ENCODE measurements at places on chromosomes 6 and 20. TPM values are rescaled to one million over a fixed set of nuclear protein-coding genes. Genes with fewer than 3 reads are reported as not detected.

DNA sequence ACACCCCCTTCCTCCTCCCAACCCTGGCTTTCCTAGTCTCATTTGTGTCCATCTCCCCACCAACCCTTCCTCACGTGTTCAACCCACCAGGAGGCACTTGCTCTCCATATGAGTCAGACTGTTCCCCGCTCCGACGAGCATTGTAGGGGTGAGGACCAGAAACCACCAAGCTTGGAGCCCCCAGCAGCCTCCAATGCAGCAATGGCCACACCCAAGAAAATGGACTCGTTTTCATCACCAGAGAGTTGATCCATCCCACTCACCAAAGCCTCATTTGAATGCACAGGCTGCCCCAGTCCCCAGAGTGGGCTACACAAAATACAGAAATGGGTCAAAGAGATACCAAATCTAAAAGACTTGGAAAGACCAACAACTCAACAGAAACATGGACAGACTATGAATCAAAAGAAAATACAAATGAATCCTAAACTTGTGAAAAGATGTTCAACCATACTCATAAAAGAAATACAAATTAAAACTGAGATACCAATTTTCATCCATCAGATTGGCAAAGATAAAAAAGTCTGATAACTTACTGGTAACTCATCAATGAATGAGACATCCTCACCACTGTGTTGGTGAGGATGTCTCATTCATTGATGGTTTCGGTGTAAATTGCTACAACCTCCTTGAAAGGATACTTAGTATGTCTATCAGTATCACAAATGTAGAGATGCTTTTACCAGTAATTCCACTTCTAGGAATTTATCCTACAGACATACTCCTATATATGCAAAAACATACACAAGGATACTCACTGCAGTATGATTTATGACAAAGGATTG, 68.1 kb downstream of the TRERF1 start:
- DNase-seq, result no peak

DNA sequence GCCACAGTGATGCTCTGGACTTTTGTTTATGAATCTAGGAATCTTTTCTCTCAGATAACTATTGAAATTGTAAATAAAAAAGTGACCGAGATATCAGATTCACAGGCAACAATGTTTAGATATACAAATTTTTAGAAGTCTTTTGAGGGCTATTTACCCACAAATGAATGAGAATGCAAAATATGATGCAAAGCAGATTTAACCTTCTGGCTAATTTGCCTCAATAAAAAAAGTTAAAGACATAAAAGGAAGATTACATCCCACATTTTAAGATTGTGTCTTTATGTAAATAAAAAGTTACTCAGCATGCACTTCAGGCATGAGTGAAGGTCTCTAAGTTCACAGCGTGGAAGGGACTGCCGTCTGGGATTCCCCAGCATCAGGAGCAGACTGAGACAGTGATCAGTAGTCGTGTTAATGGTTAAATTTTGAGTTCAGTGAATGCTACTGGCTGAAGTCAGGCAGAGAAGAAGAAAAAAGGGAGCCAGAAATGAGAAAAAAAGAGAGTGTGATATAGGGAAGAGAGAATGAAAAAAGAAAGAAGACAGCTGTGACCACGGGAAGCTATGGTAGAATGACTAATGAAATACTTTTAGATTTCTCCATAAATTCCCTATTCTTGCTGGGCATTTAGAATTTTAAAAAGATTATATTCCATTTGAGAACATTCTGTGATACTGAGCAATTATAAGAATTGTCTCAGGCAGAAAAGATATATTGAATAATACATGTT, 93.6 kb downstream of the MYB start:
- no peak for DNase-seq

- DNase-seq, result no peak
Observed at GRCh38 chr6:29489286-29489685, 1.5 kb upstream of the MAS1L start.

GRCh38 chr6:21845018-21845417, 251.5 kb downstream of the SOX4 start:
- DNase-seq, result no peak

DNA sequence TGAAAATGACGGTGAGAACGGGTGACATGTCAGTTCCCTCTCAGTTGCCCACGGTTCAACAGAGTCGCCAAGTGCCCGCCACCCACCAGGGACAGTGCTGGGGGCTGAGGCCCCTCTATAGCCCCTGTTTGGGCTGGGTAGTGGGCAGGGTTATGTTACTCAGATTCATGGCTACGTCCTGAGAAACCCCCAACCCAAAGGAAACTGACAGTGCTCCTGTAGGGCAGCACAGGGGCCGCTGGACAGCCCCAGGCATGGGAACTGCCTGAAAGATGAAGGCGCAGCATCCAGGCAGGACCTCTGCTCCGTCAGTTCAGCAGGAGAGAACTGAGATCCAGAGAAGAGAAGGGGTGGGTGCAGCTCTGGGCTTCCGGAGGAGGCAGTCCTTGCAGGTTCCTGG, 118.9 kb upstream of the PMEPA1 start:
- no peak for DNase-seq

Gene HLA-DQB1
- total RNA-seq, result not detected

Gene EYA2
- not detected for total RNA-seq

DNA sequence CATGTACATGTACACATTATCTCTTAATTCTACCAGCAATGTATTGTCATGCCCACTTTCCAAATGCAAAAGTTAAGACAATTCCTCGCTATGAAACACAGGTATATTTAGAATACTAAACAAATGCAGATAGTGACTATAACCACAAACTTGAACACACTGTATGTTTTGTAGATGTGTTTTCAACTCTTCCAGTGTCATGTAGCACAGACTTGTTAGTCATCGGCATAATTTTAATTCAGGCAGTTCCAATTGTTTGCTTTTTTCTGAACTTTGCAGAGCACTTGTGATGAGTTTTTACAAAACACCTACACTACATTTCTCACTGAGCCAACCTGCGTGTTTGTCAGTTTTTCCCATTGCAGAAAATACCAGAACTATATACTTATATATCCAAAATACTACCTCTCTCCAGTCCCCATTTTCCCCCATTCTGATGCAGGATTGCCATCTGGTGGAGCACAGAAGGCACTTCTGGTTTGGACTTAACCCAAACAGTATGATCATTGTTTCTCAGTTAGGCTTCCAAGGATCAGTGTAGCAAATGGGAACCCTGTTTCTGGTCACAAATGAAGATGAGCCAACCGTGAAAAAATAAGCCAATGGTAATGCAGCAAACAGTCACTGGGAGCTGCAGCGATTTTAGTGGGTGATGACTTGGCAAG, 143.4 kb downstream of the ADGRB3 start:
- peak; percentile 53 for DNase-seq

DNA sequence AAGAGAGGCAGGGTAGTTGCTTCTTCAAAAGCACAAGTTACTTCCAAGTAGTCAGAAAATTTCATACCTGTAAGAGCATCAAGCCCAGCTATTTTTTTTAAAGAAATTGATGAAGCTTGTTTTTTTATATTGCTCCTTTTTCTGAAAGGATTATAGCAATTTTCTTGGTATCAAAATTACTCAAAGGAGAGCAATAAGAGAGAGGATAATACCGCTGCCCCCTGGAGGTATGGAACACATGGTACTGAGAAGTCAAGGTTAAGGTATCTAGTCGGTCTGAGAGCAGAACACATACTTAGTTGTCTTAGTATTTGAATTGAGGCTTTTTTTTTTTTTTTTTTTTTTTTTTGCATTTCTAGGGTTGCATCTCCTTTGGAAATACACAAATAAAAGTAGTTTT, 59.4 kb downstream of the ADGRF5 start:
- no peak for DNase-seq

DNA sequence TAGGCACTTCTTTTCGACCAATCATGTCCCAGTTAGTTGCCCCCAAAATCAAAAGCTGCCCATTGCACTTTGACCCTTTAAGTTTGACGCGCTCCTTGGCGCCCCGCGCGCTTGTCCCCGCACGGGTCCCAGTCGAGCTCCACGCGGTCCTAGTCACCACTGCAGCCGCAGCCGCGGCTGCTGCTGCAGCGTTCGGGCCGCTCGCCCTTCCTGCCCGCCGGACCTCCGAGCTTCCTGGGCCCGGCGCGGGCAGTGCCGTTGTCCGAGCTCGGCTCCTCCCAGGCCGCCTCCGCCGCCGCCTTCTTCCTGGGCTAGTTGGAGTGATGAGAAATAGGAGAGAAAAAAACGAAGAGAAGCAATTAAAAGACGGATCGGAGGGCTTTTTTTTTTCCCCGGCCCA, 185.7 kb upstream of the COL21A1 start:
- DNase-seq, result no peak

DNA sequence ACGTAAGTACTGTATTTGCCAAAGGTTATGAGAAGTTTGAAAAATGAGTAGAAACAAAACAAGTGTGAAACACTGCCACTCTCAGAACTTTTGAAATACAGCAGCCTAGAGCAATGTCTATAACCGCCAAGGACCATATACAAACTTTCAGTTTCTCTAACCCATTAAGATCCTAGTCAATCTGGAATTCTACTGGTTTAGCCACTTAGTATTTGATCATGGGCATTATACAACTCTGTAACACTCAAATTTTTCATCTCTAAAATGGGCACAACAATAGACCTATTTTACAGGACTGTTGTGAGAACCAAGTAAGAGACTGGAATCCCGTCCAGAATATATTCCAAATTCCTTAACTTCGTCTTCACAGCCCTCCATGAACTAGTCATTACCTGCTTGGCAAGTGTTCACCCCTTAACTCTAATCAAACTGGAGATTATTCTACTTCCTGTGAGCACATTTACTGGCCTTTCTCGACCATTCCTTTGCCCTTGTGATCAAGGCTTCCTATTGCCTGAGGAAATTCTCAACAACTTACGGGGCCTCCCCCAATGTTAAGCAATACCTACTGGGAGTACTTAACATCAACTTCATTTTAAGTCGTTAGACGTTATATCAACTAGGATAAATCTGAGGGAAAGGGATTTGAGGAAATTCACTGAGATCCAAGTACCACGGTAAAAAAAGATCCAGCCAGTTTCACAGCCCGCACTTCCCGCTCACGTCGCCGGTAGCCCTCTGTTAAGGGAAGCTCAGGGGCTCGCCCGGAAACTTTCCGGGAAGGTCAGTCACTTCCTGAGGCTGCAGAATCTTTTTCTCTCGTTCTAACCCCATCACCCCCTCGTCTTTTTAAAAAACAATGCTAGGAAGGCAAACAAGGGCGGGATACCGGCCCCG, 1.1 kb downstream of the EIF2S2 start:
- peak; percentile 58 for DNase-seq

Gene FABP7
- total RNA-seq, result not detected

DNA sequence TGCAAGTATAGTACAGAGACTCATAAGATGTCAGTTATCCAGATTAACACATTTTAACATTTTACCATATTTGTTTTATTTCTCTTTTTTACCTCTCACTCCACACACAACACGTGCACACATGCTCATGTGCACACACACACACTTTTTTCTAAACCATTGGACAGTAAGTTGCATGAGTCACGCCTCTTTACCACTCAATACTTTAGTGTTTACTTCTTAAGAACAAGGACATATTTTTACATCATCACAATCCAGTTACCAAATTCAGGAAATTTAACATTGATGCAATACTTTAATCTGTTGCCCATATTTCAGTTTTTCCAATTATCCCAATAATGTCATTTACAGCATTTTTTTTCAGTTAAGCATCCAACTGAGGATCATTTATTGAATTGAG, 109.0 kb downstream of the RIN2 start:
- peak; percentile 72 for DNase-seq

DNA sequence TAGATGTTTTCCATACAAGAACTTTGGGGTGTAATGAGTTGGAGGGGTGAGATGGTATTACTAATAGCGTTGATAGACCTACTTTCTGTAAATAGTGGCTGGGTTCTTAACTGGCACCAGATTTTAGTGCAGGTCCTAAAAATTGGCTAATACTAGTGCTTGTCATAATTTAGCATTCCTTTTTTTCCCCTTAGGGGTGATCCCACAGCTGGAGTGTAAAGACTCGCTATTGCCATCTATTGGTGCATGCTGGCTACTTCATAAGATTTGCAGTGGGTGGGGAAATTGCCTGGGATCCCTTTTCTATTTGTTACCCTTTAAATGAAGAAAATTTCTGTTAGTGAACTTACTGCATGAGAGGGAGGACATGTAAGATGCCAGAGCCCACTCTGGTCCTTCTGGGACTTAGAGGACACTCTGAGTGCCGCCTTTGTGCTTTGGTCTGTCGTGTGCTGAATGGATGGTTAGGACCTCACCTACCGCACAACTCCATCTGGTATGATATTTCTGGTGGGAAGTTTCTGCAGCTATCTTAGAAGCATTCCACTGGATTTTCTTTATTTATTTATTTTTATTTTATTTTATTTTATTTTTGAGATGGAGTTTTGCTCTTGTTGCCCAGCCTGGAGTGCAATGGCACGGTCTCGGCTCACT, 195.5 kb downstream of the JARID2 start:
- peak; percentile 82 for DNase-seq

GRCh38 chr20:20404633-20405032, 36.7 kb downstream of the INSM1 start:
- no peak for DNase-seq

DNA sequence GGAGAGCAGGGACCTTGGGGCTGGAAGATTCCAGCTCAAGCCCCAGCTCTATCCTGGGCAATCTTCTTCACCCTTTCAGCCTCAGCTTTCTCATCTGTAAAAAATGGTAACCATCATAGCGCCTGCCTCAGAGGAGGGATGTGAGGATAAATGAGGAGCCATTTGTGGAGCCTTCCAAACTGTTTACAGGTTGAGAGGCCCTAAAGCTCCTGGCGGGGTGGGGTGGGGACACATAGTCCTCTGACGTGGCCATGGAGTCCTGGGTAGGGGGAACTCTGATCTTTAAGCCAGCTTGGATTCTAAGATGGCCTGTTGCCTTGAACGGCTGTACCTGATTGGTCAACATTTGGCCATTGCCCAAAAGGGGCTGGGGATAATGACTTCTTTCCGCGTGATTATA, 111.1 kb downstream of the TOX2 start:
- no peak for DNase-seq

- no peak for DNase-seq
Observed at GRCh38 chr6:125304970-125305660, 3.3 kb upstream of the HDDC2 start.

GRCh38 chr20:62363920-62364851, 2.9 kb downstream of the LAMA5 start:
- peak; percentile 36 for DNase-seq

DNA sequence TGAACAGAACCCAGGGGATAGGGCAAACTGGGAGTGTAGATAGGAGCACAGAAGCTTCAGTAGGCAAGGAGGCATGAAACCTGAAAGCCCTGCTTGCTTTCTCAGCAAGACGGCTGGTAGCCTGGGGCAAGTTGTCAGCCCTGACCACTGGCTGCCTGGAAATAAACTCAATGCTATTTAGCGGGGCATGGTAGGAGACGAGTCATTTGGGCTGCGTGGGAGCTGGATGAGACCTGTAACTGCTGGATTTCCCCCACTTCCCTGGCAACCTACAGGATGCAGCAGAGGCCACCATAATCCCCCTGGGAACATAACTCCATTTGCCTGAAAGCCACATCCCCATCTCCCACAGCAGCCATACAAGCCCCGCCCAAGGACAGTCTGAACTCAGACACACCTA, 332.6 kb upstream of the TBX18 start:
- DNase-seq, result peak; percentile 24

Gene HUS1B
- 0.72 TPM for total RNA-seq

- no peak for DNase-seq
Observed at GRCh38 chr6:107642095-107642860, 152.4 kb downstream of the SOBP start.

Measured in MCF 10A (cell line).